ENCODE measurements at places on chromosomes 2 and 18. TPM values are rescaled to one million over a fixed set of nuclear protein-coding genes. Genes with fewer than 3 reads are reported as not detected.

The COL3A1 gene
- total RNA-seq, result 98.5 TPM

The CPO gene
- total RNA-seq, result 0.25 TPM

DNA sequence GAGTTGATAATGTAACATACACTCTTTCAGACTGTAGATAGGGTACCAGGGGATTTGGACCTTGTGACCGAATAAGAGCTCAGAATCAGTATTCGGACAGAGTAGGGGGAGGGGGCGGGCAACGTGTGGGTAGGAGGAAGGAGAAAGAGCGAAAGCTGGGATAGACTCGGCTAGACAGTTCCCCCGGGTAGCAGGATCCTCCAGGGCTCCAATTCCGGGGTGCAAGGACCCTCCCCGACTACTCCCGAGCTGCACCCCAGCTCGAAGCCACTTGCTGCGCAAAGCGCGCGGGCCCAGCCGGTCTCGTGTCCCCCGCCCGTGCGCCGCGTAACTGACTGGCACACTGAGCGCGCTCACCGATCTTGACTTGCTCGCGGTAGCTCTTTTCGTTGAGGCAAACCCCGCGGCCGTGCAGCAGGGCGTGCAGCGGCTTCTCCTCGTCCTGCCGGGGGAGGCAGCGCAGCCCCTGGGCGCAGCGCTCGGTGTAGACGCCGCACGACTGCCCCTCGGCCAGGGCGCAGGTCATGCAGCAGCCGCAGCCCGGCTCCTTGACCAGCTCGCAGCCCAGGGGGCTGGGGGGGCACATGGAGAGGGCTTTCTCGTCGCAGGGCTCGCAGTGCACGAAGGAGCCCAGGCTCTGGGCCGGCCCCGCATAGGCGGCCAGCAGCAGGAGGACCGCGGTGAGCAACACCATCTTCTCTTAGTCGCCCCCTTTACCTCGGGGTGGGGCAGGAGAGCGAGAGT is 1.1 kb downstream of the IGFBP5 start:
- H3K4me3 ChIP-seq, result peak overlapping the region; percentile 73
- peak overlapping the region; percentile 94 for H3K27ac ChIP-seq
- DNase-seq, result peak; percentile 66

DNA sequence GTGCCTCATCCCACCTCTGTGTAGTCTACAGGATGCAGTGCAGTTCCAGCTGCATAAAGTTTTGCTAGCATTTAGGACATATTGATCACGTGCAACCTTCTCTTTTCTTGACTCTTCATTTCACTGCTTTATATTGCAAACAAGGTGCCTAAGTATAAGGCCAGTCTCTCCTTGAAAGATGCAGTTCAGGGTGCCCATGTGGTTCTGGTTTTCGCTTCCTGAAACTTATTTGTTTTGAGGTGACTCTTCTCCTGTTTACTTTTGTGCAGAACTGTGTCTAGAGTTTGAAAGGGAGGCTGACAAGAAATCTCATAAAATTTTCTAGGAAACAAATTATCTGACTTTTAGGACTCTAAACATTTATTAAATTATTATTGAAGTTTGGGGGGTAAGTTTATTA is 189.9 kb downstream of the UBE2E3 start:
- DNase-seq, result no peak
- no peak overlapping the region for H3K27ac ChIP-seq
- H3K36me3 ChIP-seq, result no peaks in the 10 kb centered on the region
- H3K4me1 ChIP-seq, result no peaks in the 10 kb centered on the region

DNA sequence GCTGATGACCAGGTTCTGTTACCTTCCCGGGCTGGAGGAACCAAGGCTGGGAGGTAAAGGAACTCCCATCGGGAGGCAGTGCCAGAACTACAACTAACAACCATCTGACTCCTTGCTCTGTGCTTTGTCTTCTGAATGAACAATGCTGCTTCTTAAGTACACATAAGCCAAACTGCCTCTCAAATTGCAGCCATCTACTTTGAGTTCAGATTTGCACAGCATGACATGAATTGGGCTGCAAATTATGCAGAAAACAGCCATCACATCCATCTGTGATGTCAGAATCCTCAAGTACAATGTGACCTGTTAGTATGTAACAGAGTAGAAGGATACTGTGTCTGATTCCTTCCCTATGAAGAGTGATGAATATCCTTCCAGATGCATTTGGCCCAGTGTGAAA is 290.6 kb downstream of the ZNF521 start:
- no peak overlapping the region for H3K27ac ChIP-seq
- no peak overlapping the region for H3K4me3 ChIP-seq
- no peaks in the 10 kb centered on the region for H3K4me1 ChIP-seq
- DNase-seq, result no peak

- DNase-seq, result no peak
- no peak overlapping the region for H3K4me3 ChIP-seq
- no peak overlapping the region for H3K27ac ChIP-seq
- peaks cover 25% of the 10 kb centered on the region for H3K27me3 ChIP-seq
- no peaks in the 10 kb centered on the region for H3K4me1 ChIP-seq
- H3K36me3 ChIP-seq, result no peaks in the 10 kb centered on the region
Measured at GRCh38 chr2:152247337-152247695, 71.8 kb upstream of the STAM2 start.

- peaks cover 19% of the 10 kb centered on the region for H3K36me3 ChIP-seq
- peak overlapping the region; percentile 78 for H3K4me3 ChIP-seq
- peaks cover 33% of the 10 kb centered on the region for H3K4me1 ChIP-seq
- H3K27ac ChIP-seq, result peak overlapping the region; percentile 93
- DNase-seq, result no peak
Measured at GRCh38 chr2:102142829-102143449, 393 bp downstream of the IL1R1 start.

Data from left ventricle myocardium inferior (tissue), 1 donor.